ENCODE measurements at places on chromosomes 12 and 14. TPM values are rescaled to one million over a fixed set of nuclear protein-coding genes. Genes with fewer than 3 reads are reported as not detected.

DNA sequence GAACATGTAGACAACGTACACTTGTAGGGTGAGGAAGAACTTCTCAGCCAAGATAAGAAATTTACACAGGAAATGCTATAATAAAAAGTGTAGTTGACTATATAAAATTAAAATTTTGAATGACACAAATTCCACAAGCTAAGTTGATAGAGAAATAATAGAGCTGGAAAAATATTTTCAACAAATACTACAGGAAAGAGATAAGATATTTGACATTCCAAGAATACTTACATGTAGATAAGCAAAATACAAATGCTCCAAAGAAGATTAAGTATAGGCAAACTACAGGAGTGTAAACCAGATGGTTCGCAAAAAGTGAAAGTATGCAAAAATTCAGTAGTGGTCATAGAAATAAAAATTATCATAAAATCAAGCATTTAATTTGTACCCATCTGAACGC lies 49.2 kb upstream of the ANP32D start:
- no peak for DNase-seq

DNA sequence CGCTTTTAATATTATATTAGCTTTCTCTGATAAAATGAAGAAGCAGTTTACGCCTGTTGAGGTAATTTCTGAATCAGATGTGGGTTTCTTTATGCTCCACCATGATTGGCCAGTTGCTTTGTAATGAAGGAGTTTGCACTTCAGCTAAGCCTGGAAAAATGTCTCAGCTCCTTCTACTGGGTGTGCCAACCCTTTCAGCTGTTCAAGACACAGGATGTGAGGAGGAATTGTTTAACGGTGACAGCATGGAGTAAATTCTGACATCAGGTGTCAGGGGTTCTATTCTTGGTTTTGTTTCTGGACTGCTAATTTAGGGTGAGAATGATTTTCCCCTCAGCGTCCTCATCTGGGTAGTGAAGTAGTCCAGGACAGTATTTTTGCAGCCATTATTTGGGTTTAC lies 43.5 kb downstream of the FLRT2 start:
- DNase-seq, result no peak

- no peak for DNase-seq
Observed at GRCh38 chr12:30753751-30754382, 884 bp downstream of the CAPRIN2 start.

Gene MAP3K9
- total RNA-seq, result 1.5 TPM

DNA sequence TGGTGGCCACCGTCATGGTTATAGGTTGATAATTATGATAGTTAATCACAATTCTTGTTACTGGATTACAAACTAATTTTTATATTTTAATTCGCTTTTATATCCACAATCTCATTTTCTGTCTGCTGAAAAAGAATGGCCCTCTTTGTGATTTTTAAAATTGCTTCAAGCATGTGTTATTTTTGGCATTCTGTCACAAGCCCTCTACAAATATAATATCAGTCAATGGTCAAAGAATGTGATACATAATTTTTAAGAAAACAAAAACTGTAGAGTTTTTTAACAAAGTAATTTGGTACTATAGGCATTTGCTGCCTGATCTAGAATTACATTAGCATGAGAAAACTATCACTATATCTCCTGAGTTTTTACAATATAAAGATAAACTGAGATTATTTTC lies 352.0 kb upstream of the TMTC1 start:
- DNase-seq, result no peak

Gene IFNG-AS1
- 0.19 TPM for total RNA-seq

GRCh38 chr14:67343601-67344230 lies 15.9 kb downstream of the ATP6V1D start:
- no peak for DNase-seq

DNA sequence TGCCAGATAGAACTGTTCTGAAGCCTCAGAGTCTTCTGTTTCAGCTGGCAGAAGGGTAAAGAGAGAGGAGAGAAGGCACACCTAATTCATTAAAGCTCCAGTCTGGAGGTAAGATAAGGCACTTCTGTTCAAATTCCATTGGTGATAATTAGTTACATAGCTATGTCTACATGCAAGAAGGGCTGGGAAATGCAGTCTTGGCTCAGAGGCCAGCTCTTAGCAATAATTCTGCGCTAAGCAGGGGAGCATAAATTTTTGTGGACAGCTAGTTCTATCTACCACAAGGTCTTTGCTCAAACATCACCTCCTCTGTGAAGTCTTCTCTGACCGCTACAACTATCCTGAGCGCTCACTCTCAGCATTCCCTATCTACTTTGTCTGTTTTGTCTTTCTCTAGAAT lies 14.3 kb upstream of the E2F7 start:
- DNase-seq, result no peak

Gene OXA1L
- 111 TPM for total RNA-seq

DNA sequence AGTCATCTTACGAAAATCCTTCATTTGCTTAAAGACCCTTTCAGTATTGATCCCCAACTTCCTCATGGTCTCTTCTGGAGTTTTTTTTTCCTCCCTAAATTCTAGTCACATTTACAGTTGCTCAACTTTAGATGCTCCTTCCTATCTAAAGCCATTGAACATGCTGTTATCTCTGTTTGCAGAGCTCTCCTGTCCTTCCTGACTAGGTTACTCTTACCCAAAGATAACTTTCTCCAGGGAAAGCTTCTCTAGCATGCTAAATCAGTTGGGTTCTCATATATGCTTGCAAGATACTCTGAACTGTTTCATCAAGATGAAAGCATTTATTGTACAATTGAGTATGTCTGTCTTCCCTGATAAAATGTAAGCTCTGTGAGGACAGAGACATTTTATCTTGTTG lies 1.8 kb upstream of the RAB21 start:
- DNase-seq, result no peak

DNA sequence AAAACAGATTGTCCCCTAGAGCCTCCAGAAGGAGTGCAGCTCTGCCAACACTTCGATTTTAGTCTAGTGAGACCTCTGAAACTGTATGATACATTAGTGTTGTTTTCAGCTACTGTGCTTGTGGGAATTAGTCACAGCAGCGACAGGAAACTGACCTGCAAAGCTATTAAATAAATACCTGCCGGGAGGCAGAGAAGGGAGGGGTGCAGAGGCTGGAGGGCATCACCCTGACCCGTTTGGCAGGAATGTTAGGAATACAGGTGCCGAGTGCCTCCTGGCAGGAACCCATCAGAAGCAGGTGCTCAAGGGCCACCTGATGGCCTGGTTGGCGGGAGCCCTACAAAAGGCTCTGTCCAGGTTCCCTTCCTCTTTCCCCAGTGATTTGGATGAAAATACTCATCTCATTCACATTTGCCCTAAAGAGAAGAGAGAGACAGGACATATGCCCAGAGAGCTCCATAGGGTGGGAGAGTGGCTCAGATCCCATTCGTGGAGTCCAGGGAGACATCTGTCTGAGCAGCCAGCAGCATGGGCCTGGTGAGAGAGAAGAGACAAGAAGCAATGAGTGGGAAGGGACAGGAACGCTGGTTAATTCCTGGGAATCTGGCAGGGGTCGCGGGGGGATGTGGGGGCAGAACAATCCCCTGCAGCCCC lies 44.6 kb downstream of the C14orf132 start:
- DNase-seq, result peak; percentile 5

Gene NPAS3
- total RNA-seq, result 4.9 TPM

DNA sequence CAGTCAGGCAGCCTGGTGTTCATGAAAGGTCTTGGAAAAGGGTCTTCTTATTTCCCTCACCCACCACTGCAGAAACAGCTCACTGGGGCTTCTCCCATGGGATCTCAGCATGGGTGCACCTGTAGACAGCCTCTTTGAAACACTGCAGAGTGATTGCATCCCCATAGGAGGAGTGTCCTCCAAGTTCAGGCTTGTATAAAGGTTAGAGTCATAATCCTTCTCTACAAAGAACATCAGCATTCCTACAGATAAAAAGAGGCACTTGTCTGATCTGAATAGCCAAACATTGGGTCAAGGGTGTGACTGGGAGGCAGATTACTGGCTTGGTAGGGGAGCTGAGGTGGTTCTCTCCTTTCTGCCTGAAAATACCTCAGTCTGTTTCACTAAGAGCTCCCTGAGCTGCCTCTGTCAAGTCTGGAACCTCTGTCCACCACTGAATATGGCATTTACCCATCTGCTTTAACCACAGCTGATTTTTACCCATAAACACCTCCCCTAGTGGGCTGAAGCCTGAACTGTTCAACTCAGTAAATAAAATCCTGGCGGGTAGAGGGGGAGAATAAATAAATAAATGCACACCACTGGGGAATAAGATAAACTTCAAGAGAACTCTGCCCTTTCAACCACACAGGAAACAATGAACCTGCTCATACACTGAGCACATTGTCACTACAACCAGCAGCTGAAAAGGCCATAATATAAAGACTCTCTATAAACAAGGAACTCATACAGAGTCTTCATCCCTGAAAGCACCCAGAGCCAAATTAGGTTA lies 120.7 kb upstream of the SCAF11 start:
- no peak for DNase-seq

GRCh38 chr12:80848858-80849257 lies 88.9 kb downstream of the LIN7A start:
- no peak for DNase-seq

DNA sequence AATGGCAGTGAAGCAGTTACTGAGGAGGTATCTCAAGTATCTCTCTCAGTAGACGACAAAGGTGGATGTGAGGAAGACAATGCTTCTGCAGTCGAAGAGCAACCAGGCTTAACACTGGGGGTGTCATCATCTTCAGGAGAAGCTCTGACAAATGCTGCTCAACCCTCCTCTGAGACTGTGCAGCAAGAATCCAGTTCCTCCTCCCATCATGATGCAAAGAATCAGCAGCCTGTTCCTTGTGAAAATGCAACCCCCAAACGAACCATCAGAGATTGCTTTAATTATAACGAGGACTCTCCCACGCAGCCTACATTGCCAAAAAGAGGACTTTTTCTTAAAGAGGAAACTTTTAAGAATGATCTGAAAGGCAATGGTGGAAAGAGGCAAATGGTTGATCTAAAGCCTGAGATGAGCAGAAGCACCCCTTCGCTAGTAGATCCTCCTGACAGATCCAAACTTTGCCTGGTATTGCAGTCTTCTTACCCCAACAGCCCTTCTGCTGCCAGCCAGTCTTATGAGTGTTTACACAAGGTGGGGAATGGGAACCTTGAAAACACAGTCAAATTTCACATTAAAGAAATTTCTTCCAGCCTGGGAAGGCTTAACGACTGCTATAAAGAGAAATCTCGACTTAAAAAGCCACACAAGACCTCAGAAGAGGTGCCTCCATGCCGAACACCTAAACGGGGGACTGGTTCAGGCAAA lies 216.6 kb downstream of the AKAP6 start:
- no peak for DNase-seq

- DNase-seq, result peak; percentile 39
Observed at GRCh38 chr14:100891051-100891450, 12.5 kb downstream of the RTL1 start.

GRCh38 chr12:99767809-99768208 lies 120.3 kb downstream of the GARIN6 start:
- DNase-seq, result no peak

Gene DHRS2
- 0.27 TPM for total RNA-seq

DNA sequence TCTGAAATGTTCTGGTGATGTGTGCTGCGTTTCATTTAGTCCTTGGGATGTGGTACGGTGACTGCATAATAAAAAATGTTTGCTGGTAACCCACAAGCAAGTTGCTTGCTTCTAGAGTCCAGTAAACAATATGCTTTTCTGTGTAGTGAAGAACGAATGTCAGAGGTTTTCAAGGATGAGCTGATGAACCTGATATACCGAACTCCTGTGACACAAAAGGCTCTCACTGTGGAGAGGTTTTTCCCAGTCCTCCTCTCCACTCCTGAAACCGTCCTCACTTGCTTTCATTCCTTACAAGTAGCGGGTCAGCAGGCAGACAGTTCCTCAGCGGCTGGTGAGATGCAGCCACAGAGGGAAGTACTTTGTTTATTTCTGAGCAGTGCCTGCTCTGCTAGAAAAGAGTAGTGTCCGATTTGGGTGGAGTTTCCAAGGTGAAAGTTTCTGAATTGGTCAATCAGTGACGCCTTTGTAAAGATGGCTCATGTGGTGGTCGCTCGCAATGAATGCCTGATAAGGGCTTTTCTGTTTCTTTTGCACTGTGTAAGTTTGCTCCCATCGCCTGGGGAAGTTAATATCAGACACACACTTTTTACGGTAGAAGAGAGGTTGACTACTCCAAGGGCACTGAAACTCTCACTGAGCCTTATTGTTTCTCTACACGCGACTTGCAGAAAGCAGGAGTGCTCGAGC lies 3.0 kb downstream of the ETV6 start:
- peak; percentile 84 for DNase-seq

Gene TPH2
- not detected for total RNA-seq

DNA sequence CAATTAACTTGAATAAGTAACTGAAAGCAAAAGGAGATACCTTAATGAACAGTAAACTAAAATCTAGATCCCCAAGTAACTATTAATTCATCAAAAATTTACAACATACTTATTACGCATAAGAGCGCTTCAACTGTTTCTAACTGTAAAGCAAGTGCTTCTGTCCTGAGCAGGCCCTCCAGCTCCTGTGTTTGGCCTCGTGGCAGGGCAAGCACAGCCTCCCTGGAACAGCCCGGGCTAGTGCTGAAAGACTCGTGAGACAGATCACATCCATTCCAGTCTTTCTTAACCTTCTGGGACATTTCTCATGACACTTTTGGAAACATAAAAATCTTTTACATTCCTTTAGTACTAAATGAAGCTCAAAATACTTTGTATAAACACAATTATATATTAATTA lies 178.8 kb upstream of the ABCD2 start:
- DNase-seq, result no peak

DNA sequence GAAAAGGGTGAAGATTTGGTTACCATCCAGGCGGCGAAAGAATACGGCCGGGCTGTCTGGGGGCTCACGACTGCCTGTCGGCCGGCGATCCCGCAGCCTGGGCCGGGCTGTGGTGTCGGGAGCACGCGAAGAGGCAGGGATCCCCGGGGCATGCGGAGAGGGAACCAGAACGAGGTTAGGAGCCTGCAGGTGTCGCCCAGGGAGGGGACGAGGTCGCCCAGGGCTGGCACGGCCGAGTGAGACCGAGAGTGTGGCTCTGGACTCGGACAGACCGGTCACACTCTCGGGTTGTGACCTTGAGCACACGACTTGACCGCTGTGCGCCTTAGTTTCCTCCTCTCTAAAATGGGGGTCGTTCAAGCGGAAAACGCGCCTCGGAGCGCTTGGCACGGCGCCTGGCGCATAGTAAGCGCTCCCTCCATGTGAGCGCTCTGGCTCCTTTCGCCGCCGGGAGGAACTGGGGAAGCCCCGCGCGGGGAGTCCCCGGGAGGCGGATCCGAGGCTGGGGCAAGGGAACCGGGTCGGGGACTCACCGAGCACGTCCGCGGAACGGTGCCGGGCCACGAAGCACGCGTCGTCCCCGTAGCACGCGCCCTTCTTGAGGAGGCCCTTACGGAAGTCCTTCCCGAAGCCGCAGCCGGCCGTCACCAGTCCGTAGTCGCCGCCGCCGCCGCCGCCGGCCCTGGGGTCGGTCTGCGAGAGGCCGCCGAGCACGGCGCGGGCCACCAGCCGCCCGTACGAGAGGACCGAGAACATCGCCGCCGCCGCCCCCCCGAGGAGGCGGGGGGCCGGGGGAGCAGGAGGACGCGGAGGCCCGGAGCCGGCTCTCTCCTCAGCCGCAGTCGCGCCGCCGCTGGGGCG lies 612 bp downstream of the PPTC7 start:
- DNase-seq, result peak; percentile 92

Measured in cardiac septum (tissue), 1 donor.